ENCODE measurements at places on chromosomes 13 and 19. TPM values are rescaled to one million over a fixed set of nuclear protein-coding genes. Genes with fewer than 3 reads are reported as not detected.

The PGLYRP2 gene
- not detected for total RNA-seq

The ZC3H4 gene
- 10.7 TPM for total RNA-seq

The SPACA4 gene
- total RNA-seq, result not detected

The ACER1 gene
- not detected for total RNA-seq

GRCh38 chr13:44024167-44024845 is 144.6 kb downstream of the LACC1 start:
- no peak for DNase-seq

DNA sequence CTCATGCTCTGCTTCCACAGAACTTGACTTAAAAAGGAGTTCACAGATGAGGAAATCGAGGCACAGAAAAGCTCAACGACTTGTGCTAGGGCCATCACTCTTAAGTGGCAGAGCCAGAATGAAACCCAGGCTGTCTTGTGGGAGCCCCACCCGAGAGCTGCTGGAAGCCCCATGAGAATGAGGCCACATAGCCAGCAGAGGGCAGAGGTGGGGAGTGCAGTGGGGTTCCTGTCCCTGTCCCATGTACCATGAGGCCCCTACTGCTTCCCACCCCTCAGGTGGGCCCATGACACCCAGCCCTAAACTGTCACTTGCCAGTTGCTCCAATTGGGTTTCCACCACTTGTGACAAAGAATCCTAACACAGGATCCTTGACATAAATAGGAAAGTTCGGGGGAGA is 175.9 kb downstream of the IRS2 start:
- DNase-seq, result no peak

- no peak for DNase-seq
These were observed 65.6 kb downstream of the WASF3 start for GRCh38 chr13:26623125-26623524.

- no peak for DNase-seq
These were observed 6.6 kb upstream of the TPTE2 start for GRCh38 chr13:19567820-19568534.

- DNase-seq, result no peak
These were observed 104.2 kb downstream of the ITGBL1 start for GRCh38 chr13:101556676-101557123.

DNA sequence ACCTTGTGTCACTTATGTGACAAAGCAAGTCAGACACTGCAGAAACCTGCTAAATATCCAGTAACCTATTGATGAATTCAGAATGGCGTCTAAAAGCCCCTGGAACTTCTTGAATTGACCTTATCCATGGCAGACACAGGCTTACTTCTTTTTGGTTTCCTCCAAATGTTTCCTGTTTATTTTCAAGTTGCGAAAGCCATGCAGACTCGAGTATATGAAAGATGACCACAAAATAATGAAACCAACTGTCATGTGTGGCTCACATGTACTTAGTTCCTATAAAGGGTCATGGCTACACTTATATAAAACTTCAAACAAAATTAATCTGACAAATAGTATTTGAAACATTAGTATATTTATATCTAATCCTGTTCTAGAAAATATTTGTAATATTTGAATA is 113.1 kb upstream of the FNDC3A start:
- DNase-seq, result no peak

DNA sequence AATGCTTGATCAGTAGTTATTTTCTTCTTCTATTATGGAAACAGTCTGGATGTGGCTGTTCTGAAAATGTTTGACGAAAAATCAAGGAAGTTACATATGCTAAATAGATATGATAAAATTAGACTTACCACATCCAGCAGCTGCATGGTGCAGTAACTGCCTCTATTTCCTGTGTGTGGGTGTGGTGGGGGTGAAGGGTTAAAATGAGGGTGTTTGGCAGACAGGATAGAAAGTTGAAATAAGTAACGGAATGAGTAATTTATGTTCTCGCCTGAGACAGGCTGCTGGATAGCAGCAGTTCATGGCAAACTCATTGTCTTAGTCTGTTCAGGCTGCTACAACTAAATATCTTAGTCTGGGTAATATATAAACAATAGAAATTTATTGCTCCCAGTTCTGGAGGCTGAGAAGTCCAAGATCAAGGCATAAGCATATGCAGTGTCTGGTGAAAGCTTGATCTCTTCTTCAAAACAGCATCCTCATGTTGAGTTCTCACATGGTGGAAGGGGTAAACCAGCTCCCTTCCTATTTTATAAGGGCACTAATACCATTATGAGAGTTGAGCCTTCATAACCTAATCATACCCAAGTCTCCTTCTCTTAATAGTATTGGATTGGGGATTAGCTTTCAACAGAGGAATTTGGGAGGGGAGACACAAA is 1248.9 kb downstream of the SLITRK5 start:
- no peak for DNase-seq

DNA sequence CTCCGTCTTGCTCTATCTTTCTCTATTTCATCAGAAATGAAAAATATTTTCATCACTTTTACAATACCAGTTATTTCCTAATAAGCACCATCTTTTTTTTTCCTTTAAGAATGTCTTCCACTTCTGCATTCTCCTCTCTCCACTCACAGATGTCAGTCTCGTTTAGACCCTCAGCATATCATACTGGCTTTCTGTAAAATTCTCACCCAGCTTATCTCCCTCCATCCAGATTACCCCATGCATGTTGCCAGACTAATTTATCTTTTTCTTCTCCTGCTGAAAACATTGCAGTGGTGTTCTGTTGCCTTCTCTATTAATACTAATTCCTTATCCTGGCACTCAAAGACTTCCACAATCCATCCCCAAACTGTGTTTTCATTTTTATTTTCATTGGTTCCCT is 513.8 kb upstream of the KLF12 start:
- DNase-seq, result no peak

GRCh38 chr19:3034656-3035541 is 5.8 kb upstream of the TLE2 start:
- no peak for DNase-seq

GRCh38 chr13:112238436-112238995 is 137.6 kb upstream of the SPACA7 start:
- DNase-seq, result no peak

DNA sequence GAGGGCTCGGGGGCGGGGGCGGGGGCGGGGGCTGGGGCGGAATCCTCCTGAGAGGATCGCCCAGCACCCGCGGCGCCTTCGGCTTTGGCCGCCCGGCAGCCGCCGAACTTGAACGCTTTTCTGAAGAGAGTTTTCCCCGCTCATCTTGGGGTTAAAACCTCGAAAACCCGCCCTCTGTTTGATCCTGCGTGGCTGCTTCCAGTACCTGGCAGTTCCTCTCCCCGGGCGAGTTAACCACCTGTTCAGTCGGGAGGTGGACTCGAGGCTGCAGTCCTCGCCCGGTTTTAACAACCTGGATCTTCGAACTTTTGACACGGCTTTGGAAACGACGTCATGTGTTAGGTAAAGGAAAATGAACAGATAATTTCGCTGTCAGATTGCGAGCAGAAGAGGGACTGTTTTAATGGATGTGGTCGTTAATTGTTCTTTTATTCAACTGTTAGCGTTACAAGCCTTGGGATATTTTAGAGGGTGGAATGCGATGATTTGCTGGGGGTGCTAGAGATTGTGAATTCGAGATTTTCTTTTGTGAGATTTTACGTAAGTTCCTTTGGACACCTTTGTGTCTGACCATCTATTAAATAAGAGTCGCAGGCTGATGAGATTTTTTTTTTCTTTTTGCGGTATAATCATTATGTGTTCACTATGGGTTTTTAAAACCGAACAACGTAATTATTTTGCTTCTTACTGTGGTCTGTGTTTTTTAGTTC is 1.0 kb downstream of the FNDC3A start:
- DNase-seq, result peak; percentile 36

GRCh38 chr19:657611-658010 is 5.4 kb downstream of the RNF126 start:
- no peak for DNase-seq

DNA sequence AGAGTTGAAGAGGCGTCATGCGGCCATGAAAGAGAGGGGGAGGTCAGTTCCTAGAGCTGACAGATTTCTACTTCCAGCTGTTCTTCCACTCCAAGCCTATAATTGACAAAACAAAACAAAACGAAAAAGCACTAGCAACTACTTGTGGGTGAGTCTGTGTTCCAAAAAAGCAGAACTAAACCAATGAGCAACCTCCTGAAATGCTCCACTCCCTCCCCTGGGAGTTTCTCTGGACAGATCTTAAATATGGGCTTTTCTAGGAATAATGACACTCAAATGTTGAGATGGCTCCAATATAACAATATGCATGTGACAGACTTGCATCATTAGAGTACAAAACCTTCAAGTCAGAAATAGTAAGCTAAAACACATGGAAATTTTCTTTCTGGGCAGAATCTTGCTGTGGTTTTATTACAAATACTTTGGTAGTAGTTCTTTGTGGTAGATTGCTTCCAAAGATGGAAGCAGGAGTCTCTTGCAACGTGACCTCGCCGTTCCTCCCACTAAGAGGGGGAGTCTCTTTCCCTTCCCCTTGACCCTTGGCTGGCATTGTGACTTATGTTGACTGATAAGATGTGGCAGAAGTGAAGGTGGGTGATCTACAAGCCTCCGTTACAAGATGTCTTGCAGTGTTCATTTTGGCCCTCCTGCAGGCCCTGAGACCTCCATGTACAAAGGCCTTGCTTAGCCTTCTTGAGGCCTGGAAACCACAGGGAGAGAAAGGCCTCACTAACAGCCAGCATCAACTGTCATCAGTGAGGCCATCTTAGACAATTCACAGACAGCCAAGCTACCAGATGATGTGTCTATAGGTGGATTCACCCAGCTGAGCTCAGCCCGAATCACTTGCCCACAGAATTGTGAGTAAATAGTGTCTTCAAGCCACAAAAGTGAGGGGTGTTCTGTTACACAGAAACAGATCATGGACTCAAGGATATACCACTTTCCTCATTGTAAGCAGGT is 173.1 kb upstream of the RFC3 start:
- no peak for DNase-seq

DNA sequence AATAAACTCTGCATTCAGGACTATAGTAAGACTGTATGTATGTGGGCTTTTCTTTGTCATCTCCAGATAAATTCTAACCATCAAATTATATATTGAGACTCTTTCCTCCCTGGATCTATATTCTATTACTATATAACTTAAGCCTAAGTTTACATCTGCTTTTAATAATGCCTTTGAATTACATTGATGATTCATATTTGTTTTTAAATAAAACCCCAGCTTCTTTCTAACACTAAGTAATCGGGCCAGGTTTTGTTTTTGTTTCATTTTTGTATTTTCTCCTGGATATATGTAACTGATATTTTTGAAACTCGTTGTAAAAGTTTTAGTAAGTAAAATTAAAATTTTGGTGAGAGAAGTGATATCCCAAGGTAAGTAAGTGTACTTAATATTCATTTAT is 1599.1 kb downstream of the PCDH9 start:
- DNase-seq, result no peak

DNA sequence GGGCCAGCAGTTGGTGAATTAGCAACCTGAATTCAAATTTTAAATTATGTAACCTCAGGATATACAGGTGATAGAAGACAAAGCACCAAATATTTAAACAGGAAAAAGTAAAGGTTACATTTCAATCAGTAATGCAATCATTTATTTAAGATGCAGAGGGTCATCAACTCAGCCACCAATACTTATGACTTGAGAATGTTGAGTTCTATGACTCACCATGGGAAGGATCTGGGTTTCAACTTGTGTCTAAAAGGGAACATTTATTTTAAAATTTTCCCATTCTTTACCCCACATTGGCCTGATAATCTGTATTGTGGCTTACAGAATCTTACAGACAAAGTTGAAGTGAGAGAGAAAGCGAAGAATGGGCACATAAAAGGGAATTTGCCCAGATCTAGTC is 418.0 kb downstream of the NDFIP2 start:
- DNase-seq, result no peak

DNA sequence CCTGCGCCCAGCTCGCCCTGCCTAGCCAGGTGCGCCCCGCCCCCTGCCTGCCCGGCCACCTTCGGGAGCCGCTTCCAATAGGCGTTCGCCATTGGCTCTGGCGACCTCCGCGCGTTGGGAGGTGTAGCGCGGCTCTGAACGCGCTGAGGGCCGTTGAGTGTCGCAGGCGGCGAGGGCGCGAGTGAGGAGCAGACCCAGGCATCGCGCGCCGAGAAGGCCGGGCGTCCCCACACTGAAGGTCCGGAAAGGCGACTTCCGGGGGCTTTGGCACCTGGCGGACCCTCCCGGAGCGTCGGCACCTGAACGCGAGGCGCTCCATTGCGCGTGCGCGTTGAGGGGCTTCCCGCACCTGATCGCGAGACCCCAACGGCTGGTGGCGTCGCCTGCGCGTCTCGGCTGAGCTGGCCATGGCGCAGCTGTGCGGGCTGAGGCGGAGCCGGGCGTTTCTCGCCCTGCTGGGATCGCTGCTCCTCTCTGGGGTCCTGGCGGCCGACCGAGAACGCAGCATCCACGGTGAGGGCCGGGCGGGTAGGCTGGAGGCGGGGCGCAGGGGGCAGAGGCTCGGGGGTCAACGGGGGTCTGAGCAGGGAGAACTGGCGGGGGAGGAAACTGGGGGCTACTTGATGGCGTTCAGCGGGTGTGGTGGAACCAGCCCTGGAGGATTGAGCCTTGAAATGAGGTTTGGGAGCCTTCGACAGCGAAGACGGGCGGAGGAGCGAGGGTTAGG is at the start of gene SPINT2:
Gene SPINT2 (plus strand): TSS at position 88 of the 727 bp plus-strand sequence. CDS start 320 bp downstream, at position 408.
- no peak for DNase-seq

- peak; percentile 66 for DNase-seq
These were observed 150.1 kb downstream of the SHISA2 start for GRCh38 chr13:25901460-25902376.

DNA sequence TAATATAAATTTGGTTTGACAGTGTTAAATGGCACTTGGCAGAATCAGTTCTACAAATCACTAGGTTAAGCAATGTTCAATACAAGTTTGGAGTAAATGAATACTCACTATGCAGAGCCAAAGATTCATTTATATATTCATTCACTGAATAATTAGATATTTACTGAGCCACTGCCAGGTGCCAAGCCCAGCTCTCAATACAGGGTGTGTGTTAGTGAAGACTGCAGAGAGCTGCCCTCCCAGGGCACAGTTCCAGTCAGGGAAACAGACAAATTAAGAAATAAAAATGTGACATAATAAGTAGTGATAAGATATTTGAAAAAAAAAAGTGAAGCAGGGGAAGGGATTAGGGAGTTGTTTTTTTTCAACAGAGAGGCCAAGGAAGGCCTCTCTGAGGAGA is 411.7 kb downstream of the KCNRG start:
- no peak for DNase-seq

DNA sequence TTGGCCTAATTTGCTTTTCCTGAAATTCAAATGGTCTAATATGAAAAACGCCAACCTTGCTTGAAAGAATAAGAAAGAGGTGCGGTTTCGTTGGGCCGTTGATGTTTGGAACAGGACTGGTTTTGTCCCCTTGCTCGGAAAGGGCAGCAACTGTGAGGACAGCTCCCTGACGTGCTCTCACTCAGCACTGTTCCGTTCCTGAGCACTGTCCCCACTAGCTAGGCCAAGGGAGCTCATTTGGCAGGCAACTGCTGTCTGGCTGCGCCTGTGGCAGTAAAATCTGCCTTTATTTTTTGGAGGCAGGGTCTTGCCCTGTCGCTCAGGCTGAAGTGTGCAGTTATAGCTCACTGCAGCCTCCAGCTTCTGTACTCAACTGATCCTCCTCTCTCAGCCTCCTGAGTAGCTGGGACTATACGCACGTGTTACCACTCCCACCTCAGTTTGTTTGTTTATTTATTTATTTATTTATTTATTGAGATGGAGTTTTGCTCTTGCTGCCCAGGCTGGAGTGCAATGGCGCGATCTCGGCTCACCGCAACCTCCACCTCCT is 4.5 kb downstream of the LDLR start:
- DNase-seq, result no peak

GRCh38 chr13:89554801-89555200 is 1792.7 kb upstream of the MIR17HG start:
- DNase-seq, result peak; percentile 6
